NCI-H526 (cell line): ENCODE measurements at places on chromosomes 3 and 15.

DNA sequence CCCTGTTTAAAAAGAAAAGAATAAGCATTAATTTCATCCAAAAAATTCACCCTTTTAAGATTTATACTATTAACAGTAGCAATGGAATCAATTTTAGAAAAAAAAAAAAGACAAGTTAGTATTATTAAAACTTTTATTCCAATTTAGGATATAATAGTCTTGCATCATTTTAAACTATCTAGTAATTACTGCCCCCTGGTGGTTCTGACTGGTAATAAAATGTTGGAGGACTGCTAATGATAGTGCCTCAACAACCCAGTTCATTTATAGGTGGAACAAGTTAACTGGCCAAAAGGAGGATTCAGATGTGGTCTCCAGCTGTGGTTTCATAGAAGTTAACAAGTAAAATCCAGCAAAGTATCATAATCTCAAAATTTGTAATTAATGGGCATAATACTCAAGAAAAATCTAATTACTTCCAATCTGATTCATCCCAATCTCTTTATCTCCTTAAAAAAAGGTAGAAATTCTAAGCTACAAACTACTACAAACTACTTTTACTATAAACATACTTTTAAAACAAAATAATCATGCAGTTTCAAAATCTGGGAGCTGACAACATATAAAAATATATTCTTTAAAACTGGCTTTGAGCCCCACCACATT, 30.7 kb upstream of the WDR49 start:
- peak; percentile 38 for DNase-seq

- DNase-seq = peak; percentile 75
These were observed 474.6 kb upstream of the TPRG1 start for GRCh38 chr3:188697127-188697526.

DNA sequence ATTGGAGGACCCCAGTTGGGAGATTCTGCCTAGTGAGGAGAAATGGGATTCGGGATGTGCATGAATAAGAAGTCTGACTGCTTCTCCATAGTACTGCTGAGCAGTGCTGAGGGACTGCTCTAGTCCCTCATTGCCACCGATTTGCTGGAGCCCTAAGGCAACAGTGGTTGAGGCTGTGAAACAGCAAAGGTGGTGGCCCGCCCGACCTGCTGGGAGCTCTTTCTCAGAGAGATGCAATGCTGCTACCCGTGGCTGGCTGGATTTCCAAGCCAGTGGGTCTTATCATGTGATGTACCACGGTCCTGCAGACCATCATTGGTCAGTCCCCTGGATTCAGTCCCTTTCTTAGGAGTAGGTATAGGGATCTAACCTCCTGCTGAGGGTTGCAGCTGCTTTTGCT, 42.6 kb upstream of the GCSAM start:
- no peak for DNase-seq

GRCh38 chr15:27235681-27236080, 264.7 kb downstream of the GABRG3 start:
- DNase-seq = no peak

DNA sequence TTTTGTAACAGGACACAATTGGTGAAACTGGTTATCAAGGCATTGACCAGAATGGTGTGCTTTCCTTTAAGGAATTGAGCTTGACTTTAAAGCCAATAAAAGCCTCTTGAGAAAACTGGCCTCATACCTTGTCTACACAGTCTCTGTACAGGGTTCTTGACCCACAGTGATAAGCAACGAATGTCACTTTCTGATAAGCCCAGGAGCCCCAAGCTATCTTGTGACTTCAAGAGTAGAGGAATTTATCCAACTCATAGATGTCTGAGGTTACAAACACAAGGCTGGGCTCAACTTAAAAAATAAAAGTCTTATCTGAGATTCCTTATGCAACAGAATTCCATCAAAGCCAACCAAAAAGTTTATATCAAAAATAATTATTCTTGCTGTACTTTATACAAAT, 212.1 kb downstream of the GBE1 start:
- no peak for DNase-seq

DNA sequence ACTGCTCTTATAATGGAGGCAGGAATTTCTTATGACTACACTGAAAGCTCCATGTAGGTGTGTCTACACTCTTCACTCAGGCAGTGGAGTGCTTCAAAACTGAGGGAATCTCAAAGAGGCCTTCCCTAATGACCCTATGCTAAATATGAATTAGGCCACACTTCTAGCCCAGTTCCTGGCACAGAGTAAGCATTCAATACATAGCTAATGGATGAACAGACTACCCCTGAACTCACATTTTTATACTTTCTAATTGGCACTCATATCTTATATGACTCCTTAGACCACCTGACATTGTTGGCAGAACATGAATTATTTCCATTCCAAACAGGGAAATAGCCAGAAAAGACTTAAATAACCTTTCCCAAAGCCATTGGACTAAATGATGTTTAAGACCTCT, 3.4 kb downstream of the RARRES1 start:
- DNase-seq = no peak

GRCh38 chr3:20652231-20652986, 466.4 kb upstream of the SGO1 start:
- no peak for DNase-seq

DNA sequence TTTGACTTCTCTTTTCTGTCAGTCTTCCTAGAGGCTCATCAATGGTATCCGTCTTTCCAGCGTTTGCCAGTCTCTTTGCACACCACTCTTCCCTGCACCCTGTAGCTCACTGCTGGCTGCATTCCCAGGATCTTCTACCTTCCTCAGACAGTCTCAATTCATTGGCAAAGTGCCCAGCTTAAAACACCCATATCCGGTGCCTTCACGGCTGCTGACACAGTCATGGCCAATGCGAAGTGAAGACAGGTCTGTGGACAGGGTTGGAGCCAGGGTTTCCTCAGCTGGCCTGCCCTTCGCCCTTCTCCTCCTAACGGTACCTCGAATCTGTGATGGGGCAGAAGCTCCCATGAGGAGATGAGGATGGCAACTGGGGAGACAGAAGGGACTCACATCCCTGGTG, 36.1 kb downstream of the PTH1R start:
- DNase-seq = no peak

DNA sequence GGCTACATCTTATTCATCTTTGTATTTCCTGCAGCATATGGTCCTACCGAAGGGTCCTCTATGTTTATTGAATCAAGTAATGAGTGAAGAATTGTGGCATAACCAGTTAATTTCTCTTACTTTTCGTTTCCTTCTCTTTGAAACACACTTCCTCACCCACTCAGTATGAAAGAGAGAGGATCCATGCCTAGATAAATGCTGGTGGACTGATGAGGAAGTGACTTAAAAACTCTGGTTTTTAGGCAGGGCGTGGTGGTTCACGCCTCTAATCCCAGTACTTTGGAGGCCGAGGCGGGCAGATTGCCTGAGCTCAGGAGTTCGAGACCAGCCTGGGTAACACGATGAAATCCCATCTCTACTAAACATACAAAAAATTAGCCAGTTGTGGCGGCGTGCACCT, 2.2 kb upstream of the MB21D2 start:
- DNase-seq = no peak

- DNase-seq = no peak
These were observed 10.2 kb downstream of the EDEM1 start for GRCh38 chr3:5197470-5198312.

- no peak for DNase-seq
These were observed 527.9 kb upstream of the NAALADL2 start for GRCh38 chr3:174331095-174331800.

DNA sequence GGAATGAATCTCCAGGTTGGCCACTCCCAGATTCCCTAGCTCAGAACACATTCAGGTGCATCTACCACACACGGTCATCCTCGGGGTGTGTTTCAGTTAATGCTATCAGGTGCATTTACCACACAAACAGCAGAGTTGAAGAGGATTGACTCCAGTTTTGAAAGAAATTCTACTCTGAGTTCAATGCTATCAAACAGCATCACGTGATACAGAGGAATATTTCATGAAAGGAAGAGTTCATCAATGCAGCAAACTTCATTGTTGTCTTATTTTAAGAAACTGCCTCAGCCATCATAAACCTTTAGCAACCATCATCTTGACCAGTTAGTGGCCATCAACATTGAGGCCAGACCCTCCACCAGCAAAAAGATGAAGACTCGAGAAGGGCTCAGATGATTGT, 22.6 kb upstream of the LRRN1 start:
- no peak for DNase-seq

DNA sequence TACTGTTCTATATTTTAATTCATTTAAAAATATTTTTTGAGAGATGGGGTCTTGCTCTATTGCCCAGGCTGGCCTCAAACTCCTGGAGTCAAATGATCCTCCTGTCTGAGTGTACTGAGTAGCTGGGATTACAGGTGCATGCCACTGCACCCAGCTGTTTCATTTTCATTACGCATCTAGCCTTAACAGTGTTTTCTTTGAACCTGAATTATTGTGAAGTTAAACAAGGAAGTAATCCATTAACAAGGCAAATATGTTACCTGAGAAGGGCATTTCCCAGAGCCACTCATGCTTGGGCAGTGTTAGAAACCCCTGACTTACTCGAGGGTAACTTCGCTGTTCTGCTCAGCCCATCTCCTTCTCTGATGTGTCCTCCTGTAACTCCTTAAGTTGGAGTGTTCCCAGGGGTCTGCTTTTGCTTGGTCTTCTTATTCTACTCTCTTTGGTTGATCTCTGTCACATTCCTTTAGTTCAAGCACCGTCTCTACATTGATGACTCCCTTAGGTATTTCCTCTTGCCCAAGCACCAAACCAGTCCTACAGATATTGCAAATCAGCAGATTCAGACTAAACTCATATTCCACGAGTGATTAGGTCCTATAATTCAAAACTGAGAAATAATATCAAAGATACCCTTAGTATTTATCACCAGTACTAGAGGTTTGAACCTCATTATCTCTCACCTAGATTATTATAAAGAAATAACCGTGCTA, 107.9 kb downstream of the STAC start:
- peak; percentile 74 for DNase-seq

DNA sequence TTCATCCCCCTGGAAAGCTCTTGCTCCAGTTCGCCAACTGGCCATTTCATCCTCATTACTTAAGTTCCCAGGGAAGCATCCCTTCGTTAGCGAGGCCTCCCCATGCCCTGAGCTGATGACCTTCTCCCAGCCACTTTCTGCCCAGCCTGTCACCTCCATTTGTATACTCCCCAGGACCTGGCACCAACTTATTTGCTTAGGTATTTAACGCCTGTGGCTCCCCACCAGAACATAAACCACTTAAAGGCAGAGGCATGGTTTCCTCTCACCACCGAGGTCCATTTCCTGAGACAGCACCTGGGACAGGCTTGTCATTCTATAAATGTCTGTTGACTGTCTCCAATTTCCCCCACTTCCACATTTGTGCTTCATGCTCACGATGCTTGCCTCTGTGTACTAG, 189.0 kb downstream of the ZNF621 start:
- DNase-seq = no peak

DNA sequence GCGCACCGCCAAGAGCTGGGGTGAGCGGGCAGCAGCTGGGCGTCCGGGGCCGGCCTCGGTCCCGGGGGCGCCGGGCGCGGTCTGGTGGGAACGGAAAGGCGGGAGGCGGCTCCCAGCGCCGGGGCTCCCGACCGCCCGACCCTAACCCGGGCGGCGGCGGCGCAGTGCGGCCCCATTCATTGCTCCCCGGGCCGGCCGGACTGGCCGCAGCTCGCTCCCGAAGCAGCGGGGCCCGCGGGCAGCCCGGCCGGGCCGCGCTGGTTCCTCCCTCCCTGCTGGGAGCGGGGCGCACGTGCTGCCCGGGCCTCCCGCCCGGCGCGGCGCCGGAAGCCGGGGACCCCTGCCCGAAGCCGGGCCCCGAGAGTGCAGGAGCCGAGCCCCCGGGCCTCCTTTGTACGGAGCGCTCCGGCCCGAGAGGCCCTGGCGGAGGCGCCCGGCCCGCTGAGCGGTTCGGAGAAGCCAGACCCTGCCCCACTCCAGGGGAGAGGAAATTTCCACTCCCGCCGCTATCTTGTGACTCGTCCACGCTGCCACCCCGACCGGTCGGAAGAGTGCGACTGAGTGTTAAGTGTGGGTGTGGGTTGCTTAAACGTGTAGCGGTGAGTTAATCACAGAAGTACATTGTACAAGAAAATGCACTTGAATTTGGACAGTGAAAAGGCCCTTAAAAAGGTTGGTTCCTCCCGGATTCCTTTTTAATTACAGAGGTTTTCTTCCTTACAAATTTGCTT, 613 bp downstream of the ATP1B3 start:
- no peak for DNase-seq

DNA sequence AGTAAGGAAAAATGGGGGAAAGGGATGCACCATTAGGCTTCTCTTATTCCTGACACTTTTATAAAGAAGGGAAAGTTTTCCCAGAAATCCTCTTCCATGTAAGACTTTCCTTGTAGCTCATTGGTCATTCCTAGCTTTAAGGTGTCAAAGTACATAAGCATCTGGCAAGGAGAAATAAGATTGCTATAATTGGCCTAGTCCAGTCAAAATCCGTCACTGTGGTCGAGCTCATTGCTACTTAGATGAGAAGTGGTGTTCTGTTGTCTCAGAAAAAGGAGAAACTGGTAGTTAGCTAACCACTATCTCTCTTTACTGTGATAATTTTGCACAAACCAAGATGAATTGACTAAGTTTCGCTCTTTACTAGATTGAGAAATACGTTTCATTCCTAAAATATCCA, 370.1 kb downstream of the CNTN4 start:
- no peak for DNase-seq

DNA sequence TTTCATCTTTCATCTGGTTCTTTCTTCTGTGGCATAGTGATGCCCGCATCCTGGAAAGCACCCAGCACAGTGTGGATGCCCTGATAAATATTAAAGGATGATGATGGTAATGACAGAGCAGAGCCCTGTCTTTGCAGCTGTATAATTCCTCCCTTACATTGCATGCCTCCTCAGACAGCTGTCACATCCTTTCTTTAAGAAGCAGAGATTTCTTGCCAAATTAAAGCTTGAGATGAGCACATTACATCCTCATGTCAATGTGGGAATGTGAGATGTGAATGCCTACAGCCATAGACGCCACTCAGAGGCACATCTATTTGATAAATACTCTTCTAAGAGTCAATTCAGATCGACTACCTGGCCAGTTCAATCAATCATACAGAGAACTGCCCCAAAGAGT, 642.0 kb downstream of the ZNF385D start:
- DNase-seq = no peak

GRCh38 chr3:9779075-9779593, 9.4 kb upstream of the CAMK1 start:
- no peak for DNase-seq

- no peak for DNase-seq
These were observed 589.2 kb downstream of the ROBO1 start for GRCh38 chr3:79178471-79179180.

- no peak for DNase-seq
These were observed 226.2 kb downstream of the PDCD6IP start for GRCh38 chr3:34024447-34025240.

- no peak for DNase-seq
These were observed 19.3 kb upstream of the TGM5 start for GRCh38 chr15:43286074-43286473.

DNA sequence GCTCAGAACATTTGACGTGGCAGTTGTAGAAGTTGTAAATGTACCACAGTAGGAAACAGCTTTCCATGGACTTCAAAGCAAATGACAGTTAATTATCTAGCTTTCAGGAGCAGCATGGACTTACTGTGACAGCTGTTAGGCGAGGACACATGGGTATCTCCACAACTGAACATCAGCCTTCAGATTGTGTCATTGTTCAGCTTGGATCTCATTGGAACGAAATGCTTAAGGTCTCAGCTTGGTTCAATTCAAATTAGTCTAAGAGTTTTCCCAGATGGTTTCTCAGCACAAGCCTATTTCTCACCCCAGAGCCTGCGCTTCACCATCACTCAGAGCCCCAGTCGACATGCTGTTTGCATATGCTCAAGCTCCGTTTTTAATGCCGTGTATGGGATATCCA, 21.1 kb upstream of the GYG1 start:
- DNase-seq = no peak

GRCh38 chr3:171522651-171523050, 62.4 kb upstream of the TNIK start:
- DNase-seq = no peak
